ENCODE measurements at places on chromosomes 16 and 17.

- no peak for DNase-seq
These were observed 140.6 kb downstream of the VPS53 start for GRCh38 chr17:574061-574460.

DNA sequence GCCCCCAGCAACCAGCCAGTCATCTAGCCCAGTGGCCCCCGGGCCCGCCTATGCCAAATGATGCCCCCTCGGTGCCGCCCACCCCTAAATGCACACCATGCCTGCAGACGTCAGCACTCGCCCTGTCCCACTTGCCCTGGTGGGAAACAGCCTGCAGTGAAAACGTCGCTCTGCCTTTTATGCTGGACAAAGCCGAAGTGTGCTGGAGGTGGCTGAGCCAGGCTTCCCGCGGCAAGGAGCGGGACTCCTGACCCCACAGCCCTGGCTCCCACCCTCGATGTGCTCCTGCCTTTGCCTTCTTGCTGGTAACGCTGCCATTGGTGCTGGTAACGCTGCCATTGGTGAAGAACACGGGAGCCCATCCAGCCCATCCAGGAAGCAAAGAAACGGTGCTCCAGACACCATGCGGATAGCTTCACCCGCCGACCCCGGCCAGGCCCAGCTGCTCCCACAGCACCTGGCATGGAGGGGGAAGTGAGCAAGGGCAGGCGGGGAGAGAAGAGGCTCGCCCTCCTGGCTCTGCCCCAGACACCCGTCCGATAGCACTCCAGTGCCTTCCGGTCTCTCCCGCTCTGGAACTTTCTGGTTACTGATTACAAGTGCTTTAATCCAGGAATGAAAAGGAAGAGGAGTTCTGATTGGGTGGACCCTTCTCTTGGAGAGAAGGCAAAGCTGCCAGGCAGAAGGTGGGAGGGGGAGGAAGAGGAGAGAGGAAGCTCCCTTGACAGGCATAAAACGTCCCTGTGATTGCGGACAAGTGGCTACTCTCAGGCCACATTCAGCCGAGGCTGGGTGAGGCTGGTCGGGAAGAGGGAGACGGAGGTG, 4.0 kb upstream of the BAIAP2 start:
- DNase-seq, result no peak

GRCh38 chr17:7441266-7441665, 2.0 kb downstream of the FGF11 start:
- no peak for DNase-seq

DNA sequence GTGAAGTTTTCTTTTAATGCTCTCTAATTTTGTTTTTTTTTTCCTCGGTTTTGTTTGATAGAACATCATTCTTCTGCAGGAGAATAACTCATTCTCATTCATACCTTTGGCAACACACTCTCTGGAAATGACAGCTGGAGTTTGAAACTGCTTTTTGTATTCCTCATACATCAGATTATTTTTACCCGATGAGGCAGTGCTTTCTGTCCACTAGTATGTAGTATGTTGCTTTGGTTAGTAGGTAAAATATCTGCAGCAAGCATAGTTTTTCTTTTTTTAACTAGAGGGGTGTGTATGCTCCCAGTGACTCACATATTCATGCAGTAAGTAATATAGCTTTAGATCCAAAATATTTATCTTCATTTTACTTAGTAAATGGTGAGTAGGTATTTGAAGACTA, 6.4 kb downstream of the PRKCA start:
- no peak for DNase-seq

DNA sequence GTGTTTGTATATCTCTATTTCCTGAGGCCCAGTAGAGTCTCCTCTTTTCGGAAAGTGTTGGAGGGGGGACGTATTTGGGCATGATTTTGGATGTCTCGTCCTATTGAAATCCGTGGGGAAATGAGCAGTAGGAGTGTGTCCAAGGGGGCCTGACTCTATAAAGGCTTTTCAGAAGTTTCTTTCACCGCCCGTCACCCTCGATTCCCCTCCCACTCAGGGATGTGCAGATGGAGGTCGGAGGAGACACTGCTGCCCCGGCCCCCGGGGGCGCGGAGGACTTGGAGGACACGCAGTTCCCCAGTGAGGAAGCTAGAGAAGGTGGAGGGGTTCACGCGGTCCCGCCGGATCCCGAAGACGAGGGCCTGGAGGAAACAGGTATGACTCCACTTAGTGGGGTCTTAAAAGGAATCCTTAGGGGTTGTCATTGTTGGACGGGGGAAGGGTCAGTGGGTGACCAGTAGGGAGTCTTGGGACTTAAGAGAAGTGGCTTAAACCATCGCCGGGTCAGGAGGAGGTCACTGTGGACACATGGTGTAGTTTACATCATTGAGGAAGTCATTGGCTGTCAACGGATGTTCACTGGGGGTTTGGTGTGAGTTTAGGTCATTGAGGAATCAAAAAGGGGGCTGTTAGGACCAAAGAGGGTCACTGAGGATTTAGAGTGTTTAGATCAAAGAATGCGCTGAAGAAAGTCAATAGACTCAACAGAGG, 424 bp downstream of the MON1B start:
- DNase-seq, result no peak

DNA sequence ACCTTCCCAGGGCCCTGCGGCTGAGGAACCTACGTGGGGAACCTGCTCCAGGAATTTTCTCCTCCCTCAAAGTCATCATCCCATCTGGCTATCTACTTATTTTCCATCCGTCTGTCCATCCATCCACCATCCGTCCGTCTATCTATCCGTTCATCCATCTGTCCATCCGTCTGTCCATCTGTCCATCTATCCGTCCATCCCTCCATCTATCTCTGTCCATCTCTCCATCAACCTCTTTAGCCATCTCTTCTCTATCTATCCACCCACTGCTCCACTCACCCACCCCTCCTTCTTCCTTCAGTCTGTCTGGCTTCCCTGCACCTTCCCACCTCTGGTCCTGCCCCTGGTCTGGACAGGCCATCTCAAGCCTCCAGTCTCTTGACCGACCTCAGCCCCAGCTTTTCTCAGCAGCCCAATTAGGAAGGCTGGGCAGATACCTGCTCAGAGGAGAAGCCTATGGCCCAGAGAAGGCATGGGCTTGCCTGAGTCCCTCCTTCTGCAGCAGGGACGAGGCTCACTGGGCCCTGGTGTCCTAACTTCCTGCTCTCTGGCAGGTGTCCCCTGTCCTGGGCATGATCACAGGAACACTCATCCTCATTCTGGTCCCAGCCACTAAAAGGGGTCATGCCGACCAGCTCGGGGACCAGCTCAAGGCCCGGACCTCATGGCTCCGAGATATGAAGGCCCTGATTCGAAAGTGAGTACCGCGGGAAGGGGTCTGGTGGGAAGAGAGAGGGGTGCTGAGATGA, 23.0 kb downstream of the MYBBP1A start:
- no peak for DNase-seq

DNA sequence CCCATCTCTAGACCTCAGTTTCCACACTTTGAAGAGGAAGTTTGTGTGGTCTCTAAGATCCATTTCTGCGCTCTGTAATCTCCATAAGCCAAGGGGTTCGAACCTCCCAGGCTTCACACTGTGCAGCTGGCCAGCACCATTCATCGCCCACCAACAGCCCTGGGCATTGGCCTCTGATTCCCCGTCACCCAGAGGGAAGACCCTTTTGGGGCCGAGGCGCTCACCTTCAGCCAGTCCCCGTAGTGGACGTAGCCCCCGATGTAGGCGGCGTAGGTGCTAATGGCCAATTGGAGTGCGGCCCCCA, 678 bp downstream of the TMEM101 start:
- no peak for DNase-seq

GRCh38 chr17:76384222-76384986, at the start of gene SPHK1:
SPHK1 (plus strand) TSS chr17:76384609; CDS start chr17:76385645, 1,036 bp downstream.
- peak; percentile 57 for DNase-seq

DNA sequence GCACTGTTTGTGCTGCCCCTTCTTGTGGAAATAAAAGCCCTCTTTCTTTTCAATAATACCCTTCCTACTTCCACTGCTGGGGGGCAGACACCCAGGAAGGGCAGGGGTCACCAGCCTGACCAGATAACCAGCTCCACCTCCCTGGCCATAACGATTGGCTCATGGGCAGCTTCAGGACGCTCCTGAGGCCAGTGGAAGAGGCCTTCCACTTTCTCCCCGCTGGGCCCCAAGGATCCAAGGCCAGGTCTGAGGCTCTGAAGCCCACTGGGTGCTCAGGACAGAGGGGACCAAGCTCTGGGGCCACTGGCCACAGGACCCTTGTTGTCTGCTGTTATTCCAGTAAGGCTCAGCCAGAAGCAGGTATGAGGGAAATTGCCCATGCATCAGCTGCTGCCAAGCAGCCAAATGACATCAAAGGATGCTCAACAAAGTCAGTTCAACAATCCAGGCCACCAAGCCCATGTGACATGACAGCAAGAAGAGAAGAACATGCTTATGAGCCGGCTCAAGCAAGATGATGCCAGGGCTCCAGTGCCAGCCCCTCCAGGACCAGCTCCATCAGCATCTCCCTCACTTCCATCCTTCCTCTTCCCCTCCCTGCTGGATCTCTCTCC, 238.8 kb downstream of the ZNF423 start:
- no peak for DNase-seq

DNA sequence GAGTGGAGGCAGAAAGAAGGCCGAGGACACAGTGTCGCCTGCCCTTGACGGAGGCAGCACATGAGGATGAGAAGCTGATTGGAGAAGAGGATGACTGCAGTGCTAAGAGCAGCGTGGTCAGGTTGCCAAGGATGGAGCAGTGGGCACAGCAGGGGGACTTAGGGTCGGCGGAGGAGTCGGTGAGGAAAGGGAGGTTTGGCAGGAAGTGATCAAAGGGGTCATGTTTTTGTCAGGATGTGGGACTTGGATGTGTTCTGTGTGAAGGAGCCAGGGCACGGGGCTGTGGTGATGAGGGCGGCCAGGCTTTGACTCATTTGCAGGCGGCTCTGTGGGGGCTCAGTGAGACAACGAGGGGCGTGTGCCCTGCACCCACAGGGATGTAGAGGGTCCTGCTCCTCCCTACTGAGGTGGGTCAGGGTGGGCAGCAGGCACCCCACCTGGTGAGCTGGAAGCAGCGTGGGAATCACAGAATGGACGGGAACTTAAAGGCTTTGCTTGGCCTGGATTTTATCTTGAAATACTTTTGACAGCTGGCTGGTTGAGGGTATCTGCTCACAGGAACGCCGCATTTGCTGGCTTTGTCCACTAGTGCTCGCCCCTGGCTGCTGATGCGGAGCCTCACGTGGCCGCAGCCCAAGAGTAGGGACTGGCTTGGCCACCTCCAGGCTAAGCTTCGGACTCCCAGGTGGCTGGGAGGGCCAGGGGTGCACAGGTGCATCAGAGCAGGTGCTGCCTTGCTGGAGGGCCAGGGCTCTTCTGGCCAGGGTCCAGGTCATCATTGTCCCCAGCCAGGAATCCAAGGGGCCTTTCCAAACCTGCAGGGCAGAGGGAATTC, 6.0 kb downstream of the MPG start:
- no peak for DNase-seq

DNA sequence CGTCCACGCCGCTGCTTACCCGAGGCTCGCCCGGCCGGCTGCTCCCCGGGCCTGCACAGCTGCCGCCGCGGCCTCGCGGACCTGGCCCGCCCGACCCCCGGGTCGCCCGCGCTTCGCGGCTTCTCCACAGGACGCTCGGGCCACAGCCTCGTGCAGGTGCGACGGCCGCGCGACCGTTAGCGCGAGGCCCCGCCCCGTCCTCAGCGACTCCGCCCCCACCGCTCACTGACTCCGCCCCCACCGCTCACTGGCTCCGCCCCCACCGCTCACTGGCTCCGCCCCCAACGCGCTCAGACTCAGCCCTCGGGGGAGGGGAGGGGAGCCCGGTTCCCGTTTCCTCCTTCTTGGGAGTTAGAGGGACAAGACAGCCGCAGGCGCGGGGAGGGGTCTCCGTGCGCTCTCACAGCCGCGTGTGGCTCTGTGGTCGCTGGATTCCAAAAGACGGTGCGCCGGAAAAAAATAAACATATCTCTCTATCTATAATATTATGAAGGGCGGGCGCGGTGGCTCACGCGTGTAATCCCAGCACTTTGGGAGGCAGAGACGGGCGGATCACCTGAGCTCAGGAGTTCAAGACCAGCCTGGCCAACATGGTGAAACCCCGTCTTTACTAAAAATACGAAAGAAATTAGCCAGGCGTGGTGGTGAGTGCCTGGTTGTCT, at the start of gene MEIOB:
TSS of gene MEIOB (minus strand) at position 191 of the 662 bp plus-strand sequence. CDS start 3,989 bp downstream, outside the sequence.
- DNase-seq, result peak; percentile 4

DNA sequence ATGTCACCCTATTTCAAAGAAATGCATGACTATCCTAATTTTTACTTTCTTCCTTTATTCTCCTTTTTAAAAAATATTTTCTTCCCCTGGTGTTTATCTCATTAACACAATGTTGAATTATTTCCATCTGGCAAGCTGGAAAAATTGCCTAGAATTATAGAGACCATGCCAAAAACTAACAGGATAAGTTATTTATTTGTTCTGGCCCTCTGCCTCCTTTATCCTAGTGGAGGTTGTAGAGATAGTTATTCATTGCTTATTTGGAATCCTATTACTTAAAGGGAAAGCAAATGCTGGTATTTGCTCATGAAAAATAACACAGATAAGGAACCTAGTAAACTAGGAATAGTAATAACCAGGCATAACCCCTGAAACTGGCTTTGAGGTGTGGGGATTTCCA, 684.9 kb upstream of the KIF2B start:
- DNase-seq, result no peak

- no peak for DNase-seq
These were observed 306.8 kb upstream of the CCL2 start for GRCh38 chr17:33948309-33948708.

GRCh38 chr17:48759288-48759687, 30.7 kb upstream of the HOXB13 start:
- DNase-seq, result no peak

DNA sequence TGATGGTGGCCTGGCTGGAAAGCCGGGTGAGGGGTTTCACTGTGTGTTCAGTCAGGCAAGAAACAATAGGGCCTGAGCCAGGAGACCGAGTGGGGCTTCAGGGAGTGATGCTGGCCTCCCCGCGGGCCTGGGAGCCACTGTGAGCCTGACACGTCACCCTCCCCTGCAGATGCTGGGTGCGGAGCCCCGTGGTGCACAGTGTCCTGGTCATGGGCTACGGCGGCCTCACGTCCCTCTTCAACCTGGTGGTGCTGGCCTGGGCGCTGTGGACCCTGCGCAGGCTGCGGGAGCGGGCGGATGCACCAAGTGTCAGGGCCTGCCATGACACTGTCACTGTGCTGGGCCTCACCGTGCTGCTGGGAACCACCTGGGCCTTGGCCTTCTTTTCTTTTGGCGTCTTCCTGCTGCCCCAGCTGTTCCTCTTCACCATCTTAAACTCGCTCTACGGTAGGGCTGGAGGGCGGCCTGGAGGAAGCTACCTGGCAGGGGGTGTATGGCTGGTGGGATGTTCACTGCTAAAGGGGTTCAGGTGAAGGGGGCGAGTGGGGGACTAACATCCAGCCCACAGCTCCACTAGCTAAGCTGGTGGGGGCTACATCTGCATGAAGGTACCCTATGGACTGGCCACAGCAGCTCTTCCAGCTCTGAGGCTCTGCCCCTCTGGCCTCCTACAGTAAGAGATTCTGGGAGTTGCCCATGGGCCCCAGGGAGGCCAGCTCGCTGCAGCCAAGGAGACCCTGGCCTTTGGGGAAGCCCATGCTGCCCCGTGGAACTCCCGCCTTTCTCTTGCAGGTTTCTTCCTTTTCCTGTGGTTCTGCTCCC, 32.4 kb downstream of the ADGRG5 start:
- DNase-seq, result no peak
